CD4-positive, alpha-beta T cell treated with Interleukin-6 at 100 ng/mL for 8 hours (primary cell): ENCODE measurements at places on chromosomes 1 and 21.

DNA sequence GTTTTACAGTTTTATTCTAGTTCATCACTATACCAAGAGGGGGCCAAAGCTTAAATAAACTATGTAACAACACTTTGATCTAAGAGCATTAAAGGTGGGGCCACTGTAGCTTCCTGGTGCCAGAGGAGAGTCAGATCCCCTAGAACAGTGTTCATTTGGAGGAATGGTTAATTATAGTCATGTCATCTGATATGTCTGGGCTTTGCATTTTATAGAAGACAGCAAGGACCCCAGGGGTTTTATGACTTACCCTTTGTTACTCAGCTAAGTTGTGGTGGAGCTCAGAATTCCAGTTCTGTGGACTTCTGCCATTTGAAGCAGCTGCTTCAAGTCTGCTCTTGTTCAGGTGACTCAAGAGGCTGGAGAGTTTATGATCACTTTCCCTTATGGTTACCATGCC is 16.7 kb downstream of the KDM4A start:
- DNase-seq: no peak

GRCh38 chr21:38139380-38140168 is 117.2 kb upstream of the KCNJ15 start:
- no peak for DNase-seq

DNA sequence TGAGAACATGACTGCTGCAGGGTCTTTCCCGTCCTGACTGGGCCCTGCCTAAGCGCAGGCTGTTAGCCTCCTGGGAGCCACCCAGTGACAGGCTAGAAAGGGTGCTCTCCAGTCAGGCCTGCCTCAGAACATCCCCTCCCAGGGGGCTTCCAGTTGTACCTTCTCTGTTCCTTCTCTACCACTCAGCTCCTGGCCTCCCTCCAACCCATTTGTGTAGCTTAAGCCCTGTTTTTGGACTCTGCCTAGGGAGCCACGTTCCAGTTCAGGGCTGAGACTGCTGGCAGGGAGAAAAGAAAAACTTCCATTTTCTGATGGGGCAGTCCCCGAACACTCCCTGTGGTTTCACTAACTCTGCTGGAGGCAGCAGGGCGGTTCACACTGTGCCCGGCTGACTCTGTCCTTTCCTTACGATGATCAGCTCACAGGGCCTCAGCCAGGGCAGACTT is 15.3 kb upstream of the POU3F1 start:
- DNase-seq: no peak

- DNase-seq: peak; percentile 8
Measured at GRCh38 chr1:50724626-50725286, 235.3 kb downstream of the FAF1 start.

- DNase-seq: no peak
Measured at GRCh38 chr1:223258751-223259198, 105.2 kb downstream of the SUSD4 start.
